ENCODE measurements at places on chromosomes 12 and 14.

DNA sequence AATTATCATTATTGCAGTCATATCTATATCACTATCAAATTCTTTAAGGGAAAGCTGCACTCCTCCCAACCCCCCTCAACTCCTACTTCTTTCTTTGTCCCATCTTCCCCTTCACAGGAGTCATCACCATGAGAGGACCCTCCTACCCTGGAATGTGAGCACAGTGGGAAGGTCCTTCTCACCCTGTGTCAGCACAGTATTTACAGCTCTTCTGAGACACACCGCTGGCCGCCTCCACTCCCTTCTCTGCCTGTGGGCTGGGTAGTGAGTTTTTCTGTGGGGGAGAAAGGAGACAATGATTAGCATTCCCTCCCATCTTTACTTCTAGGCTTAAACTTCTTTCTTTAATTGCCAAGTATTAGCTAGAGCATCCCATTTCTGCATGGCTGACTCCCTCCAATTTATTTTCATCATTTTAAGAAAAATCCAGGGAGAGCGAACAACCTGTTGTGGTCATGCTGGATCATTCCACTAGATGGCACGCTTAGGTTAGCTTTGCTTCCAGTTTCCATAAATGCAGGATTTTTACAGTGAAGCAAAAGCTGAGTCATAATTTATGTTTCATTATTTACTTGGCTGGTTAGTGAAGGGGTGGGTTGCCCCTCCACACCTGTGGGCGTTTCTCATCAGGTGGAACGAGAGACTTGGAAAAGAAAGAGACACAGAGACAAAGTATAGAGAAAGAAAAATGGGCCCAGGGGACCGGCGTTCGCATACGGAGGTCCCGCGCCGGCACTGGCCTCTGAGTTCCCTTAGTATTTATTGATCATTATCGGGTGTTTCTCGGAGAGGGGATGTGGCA is 188.5 kb downstream of the ALX1 start:
- DNase-seq: peak; percentile 84

GRCh38 chr12:124646385-124647230 is 79.2 kb upstream of the NCOR2 start:
- peak; percentile 84 for DNase-seq

- no peak for DNase-seq
These were observed 10.8 kb downstream of the PPFIBP1 start for GRCh38 chr12:27534765-27535161.

- DNase-seq: no peak
These were observed 69.9 kb downstream of the WIF1 start for GRCh38 chr12:65051218-65051617.

GRCh38 chr14:31286456-31287293 is 79.1 kb upstream of the HECTD1 start:
- DNase-seq: no peak

GRCh38 chr12:42255866-42256261 is 17.8 kb upstream of the YAF2 start:
- DNase-seq: peak; percentile 15

- no peak for DNase-seq
These were observed 29.5 kb downstream of the TSPAN8 start for GRCh38 chr12:71128191-71128788.

- no peak for DNase-seq
These were observed 50.6 kb downstream of the TSPAN11 start for GRCh38 chr12:30977124-30977523.

DNA sequence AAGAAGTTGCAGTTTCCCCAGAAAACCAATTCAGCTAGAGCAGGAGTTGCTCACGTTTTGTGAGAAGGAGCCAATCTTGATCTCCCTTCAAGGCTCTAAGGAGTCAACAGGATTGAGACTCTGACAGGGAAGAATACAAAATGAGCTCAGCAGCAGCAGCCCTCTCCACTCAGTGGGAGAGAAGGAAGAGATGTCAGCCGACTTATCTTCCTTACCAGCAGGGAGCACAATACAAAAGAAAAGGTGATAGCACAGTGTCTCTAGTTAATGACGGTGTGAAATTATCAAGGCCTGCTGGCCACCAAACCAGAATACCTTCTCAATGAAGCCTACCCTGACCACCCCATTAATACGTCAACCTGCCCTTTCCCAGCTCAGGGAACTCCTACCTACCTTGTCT is 223.6 kb upstream of the TMPO start:
- no peak for DNase-seq

DNA sequence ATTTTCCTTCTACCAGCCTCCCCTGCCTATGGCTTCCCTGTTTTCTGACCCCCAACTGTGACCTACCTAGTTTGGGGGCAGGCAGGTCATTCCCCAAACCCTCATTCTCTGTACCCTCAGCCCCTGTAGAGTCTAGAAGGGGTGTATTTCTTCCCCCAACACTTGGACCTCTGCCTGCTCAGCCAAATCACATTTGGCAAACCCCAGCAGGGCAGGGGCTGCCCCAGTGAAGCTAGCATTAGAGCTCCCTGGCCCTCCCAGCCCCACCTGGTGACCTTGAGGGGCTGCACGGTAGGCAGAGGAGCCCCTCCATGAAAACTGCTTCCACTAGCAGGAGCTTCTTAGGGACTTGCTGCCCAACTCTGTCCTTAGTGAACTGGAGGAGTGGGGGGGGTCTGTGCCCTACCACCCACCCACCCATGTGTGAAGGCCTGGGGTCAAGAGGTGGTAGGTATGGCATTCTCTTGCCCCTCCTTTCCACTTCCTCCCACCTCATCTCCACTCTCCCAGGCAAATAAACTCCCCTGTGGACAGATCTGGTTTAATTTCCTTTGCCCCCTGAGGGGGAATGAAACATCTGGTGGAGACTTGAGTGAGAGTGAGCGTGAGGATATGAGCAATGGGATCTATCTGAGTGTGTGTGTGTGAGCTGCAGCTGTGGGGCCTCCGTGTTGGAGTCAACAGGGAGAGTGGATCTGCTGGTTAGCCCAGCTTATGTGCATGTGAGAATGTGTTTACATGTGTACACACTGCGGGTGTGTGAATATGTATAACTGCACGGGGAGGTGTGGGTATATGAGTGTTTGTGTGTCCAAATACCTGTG is 1.6 kb downstream of the NXPH4 start:
- DNase-seq: no peak

GRCh38 chr12:55957106-55957859 is 8.6 kb downstream of the PMEL start:
- DNase-seq: no peak

DNA sequence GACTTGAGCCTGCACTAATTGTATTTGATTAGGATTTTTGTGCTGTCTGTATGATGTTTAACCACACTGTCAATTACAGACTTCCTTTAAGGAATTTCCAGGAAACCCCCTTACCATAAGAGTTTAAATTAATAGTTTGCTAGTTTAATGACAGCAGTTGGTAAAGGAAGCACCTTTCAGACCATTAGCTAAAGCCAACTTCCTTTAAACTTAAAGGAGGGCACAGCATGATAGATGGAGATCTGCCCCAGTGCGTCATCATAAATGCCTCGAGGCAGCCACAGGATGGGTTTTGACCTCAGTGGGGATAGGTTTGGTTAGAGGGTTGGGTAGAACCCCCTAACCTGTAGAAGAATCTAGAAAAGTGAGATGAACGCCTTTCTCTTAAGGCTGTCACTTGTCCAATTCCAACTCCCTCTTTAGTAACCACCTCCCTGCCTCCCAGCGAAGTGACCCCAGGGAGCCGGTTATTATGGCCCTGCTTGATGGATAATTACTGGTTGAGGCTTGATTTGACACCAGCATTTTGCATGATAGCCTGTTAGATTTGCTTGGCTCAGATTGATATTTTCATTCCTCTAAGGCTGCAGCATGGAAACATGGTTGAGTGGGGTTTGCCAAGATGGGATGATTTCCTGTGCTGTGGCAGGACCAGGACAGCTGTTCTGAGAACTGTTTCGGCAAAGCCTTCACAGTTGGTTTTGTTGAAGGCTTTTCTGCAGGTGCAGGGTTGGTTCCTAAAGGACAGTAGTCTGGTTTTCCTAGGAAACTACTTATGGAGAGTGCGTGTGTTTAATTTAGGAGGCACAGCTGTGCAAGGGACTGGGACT is 62.7 kb downstream of the CHST11 start:
- no peak for DNase-seq

DNA sequence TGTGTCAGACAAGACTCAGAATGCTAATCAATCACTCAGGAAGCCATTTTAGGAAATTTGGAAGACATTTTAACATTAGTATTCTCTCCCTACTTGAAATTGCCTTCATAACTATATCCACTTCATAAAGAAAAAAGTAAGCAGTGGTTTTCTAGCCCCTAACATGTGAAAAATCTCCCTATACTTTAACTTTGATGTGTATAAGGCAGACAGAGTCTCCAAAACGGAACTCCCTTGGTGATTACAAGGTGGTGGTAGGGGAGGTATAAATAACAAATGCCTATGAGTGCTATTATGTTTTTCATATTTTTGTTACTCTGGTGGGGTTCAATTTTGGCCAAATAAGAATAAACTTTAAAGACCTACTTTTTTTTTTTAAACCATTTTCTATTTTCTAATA is 300.3 kb downstream of the BTG1 start:
- DNase-seq: no peak

- DNase-seq: no peak
These were observed 37.5 kb downstream of the FZD10 start for GRCh38 chr12:130199581-130200390.

DNA sequence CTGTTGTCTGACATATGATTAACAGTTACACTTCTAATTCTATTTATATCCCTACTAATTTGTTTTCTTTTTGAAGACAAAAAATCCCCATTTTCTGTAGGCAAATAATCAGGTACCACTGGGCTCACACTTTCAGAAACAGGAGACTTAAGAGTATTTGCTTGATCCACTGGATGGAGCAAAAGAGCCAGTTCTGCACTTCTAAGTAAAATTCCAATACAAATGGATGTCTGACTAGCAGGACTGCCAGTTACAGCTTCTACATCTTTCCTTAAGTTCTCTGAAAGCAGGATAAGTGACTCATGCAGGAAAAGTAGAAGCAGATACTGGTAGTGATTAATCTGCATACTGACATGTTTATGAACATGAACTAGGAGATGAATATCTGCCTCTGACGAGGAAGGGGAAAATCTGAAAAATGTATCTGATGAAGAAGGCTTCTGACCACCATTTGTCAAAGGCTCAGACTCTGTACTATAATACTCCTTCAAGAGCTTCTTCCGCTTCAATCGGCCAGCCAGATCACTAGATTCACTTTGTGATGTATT is 73.8 kb upstream of the ANKS1B start:
- DNase-seq: no peak

DNA sequence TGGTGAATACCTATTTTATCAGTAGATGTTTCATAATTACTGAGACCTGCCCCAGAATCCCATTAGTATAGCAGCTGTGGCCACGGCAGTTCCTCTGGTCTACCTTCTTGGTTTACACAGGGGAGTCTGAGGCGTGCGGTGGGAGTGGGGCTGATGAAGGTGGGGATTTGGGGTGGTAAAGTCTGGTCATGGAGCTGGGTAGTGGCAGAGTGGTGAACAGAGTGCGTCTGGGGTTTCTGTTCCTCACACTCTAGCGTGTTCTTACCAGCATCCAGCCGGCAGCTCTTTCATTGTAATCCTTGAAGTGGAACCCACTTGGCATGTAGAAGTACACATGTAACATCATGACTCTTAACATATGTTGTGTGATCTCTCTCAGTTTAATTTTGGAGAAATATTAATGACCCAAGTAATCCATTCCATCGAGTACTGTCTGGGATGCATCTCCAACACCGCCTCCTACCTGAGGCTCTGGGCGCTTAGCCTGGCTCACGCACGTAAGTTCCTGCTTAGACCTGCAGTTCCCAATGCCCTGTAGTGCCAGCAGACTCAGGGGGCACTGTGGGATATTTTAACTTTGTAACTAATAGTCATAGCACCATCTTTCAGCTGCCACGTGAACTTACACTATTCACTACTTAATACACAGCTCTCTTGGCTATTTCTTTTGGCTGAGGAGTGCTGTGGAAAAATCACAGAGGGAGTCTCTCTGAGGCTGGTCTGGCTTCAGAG is 7.9 kb upstream of the DNAH10 start:
- DNase-seq: no peak

- peak; percentile 72 for DNase-seq
These were observed 138.4 kb downstream of the STXBP6 start for GRCh38 chr14:24911324-24912109.

- no peak for DNase-seq
These were observed 149.2 kb downstream of the PHLDA1 start for GRCh38 chr12:75882421-75882820.

- peak; percentile 58 for DNase-seq
These were observed 770 bp downstream of the ABHD4 start for GRCh38 chr14:22598896-22599244.

- no peak for DNase-seq
These were observed 3.7 kb upstream of the SLC15A5 start for GRCh38 chr12:16281157-16281556.

DNA sequence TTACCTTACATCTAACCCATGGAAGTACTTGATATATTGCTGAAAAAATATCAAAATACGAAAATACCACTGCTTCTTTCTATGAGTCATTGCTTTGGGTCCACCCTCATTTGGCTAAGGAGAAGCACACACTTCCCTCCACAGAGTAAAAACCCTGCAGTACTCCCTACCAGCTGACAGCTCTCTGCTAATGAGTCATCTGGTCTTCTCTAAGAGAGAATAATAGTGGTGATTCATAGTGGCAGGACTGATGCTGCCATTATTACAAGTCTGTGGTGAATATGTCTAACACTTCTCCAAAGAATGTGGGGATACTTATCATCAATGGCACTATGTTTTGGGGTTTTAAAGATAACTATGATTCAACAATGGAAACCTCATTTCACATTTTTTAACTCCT is 90.7 kb downstream of the PPFIA2 start:
- DNase-seq: peak; percentile 68

DNA sequence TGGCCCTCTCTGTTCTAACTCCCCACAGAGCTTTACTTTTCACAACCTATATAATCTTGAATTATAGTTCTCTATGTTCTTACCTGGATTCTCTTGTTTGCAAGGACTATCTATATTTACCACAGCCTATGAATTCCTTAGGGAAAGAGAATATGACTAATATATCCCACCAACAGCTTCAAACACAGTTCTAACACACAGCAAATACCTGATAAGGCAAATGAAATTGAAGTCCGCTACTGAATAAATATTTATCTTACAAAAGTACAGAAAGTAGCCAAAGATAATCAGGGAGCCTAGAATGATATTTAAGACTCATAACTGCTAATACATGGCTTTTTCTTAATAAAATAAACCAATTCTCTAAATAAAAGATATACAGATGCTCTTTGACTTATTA is 165.1 kb downstream of the C12orf42 start:
- no peak for DNase-seq
